CD4-positive, alpha-beta T cell treated with Interleukin-10 for 1 hour (primary cell): ENCODE measurements at places on chromosomes 2 and 18.

DNA sequence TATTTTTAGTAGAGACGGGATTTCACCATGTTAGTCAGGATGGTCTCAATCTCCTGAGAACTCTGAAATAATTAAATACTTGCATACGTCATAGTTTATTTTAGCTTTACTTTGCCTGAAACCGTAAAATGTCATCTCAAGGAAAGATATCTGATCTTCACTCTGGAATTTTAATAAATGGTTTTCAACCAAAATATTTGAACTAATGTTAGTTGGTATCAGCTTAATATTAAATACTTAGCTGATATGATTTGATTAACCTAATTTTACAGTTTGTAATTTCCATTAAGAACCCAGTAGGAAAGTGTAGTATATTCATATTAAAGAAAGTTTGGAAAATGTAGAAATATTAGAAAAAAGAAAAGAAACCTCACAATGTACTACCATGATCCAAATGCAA is 41.4 kb upstream of the STON1 start:
- no peak for DNase-seq

DNA sequence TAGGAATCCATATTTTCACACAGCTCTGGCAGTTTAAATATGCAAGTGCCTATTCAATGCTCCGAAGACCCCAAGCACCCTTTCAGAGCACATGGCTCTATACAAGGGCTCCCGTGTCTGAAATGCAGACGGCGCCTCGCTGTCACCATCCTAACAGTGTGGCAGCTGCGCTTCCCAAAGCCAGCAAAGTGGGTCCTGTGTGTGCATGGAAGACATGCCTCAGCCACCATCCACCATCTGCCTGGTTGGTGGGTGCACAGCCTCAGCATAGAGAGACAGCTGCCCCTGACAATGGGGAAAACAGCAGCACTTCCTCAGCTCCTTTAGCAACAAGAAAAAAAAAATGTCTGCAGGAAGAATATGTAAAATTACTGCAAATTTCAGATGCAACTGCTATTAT is 218.1 kb downstream of the SP3 start:
- DNase-seq, result no peak

- DNase-seq, result no peak
Observed at GRCh38 chr2:168030862-168031624, 216.4 kb downstream of the STK39 start.

- DNase-seq, result no peak
Observed at GRCh38 chr2:48508461-48509124, 21.4 kb upstream of the STON1 start.

DNA sequence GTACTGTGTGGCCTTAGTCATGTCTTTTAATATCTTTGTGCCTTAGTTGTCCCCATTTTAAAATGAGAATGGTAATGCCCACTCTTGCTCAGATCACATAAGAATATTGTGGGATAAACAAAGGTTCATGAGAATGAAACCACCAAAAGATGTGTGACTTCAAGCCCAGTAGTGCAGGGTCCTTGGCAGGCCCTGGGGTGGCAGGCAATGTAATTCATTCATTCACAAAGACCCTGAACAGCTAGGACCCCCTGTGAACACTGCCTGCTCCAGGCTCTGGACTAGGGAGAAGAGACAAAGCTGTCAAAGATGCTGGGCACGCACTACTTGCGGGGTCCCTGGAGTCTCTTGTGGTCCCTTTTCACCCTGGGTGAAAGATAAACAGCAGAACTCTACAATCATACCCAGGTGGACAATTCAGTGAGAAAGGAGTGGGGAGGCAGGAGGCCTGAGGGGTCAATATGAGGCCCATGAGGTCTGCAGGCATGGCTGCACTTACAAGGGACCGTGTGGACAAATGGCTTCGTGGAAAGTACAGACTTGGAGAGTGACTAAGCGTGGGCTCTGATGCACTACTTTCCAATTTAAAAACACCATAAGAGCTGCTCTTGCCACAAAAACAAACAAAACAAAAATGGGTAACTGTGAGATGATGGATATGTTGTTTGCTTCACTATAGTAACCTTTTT is 136.1 kb downstream of the SMAD7 start:
- DNase-seq, result peak; percentile 68

- DNase-seq, result peak; percentile 2
Observed at GRCh38 chr2:230124757-230125431, 56.2 kb upstream of the SLC16A14 start.

DNA sequence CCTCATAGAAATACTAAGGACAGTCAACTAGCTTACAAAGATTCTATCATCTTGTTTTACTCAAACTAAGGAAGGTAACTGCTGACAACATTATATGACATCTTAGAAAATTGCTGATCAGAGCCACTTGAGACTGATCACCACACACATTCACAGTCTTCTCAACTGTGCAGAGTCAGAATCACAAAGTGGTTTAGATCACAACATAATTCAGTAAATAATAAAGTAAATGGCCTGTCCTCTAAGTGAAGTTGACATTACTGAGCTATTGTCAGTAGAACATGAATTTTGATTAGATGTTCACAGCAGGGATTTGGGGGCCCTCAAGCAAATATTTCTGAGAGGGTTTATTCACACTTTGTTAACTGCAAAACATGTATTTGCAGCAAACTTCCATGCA is 28.5 kb downstream of the NOL4 start:
- DNase-seq, result no peak

- no peak for DNase-seq
Observed at GRCh38 chr2:46666044-46666679, 186.8 kb downstream of the TMEM247 start.

DNA sequence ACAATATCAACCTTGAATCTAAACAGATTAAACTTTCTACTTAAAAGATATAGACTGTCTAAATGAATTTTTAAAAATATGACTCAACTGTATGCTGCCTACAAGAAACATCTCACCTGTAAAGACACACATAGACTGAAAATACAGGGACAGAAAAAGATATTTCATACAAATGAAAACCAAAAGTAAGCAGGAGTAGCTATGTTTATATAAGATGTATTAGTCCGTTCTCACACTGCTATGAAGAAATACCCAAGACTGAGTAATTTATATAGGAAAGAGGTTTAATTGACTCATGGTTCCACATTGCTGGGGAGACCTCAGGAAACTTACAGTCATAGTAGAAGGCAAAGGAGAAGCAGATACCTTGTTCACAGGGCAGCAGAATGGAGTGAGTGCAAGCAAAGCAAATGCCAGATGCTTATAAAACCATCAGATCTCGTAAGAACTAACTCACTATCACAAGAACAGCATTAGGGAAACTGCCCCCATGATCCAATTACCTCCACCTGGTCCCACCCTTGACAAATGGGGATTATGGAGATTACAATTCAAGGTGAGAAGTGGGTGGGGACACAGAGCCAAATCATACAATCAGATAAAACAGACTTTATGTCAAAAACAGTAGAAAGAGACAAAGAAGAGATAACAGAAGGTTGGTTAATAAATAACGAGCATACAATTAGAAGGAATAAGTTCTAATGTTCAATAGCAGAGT is 214.4 kb upstream of the SLC39A10 start:
- DNase-seq, result no peak
